Peyer's patch (tissue), 4 donors: ENCODE measurements at places on chromosomes 5 and 9. TPM values are rescaled to one million over a fixed set of nuclear protein-coding genes. Genes with fewer than 3 reads are reported as not detected.
A peak's percentile ranks its signal among the peaks of the same experiment; 100 is the strongest.

DNA sequence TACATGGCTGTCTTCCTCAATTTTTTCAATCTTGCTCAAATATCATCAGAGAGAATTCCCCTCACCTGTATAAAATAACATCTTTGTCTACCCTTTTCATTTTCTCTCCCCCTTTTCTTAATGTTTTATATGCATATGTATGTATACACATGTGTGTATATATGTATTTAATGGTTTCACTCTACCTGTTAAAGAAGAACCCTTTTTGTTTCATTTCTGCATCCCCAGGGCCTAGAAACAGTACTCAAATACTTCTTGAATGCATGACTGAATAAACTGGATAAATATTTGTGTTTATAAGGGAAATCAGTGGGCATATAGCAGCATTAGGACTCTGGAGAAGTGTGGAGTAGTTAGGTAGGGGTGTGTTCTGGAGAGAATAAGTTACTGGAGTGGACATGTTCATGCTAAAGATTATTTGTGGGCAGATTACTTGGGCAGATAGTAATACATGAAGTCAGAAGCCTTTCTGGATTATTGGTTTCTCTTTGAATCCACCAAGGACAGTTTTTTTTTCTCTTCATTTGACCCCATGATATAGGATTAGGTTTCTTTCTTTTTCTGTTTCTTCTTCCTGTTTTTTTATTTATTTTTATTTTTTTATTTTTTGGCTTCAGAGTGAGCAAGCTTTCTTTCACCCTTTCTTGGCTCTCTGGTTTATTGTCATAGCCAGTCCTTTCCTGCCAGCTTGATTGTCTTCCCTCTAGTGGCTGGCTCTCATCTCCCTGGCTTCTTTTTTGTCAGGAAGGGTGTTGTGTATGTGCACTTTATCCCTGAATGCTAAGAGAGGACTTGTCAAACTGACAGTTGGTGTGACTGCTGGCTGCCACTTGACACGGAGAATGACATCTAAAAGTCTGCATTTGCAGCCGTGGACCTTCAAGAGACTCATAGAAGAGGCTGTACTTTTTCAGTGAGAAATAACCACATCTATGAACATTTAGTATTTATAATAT is 89.3 kb downstream of the ZCCHC7 start:
- DNase-seq, result no peak

Gene SPEF2
- 2.8 TPM for total RNA-seq

DNA sequence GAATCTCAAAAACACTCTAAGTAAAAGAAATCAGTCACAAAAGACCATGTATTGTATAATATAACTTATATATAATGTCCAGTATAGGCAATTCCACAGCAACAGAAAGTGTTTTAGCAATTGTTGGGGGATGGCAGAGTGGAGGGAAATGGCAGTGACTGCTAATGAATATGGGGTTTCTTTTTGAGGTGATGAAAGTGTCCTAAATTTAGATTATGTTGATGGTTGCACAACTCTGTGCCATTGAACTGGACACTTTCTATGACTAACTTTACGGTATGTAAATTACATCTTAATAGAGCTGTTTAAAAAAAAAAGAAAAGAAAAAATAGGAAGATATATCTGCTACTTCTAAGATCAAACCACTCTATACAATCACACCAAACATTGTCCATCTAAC is 124.9 kb upstream of the ZNF462 start:
- no peak for DNase-seq

Gene CSF1R
- 24.8 TPM for total RNA-seq

- no peak for DNase-seq
Observed at GRCh38 chr9:81798606-81799005, 109.3 kb upstream of the TLE1 start.

GRCh38 chr5:143687604-143688003 is 124.4 kb upstream of the HMHB1 start:
- no peak for DNase-seq

GRCh38 chr9:15965246-15965745 is 412.5 kb downstream of the CCDC171 start:
- DNase-seq, result no peak

- no peak for DNase-seq
Observed at GRCh38 chr5:180034564-180034963, 37.0 kb downstream of the RNF130 start.

DNA sequence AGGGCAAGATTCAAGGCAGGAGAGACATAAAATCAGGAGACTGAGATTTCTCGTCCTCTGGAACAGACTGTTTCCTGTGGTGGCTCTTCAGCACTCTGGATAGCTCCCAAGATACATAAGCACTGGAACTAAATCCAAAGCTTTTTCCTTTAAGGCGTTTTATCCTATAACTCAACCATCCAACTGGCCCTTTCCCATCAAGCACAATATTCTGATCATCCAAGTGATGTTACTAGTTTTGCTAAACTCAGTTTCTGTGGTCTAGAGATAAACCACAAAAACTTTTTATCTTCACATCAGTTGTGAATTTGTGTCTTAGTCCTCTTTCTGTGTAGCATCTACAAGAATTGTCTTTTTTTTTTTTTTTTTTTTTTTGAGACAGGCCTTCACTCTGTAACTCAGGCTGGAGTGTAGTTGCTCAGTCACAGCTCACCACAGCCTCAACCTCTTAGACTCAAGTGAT is 299.4 kb downstream of the COX7C start:
- no peak for DNase-seq

DNA sequence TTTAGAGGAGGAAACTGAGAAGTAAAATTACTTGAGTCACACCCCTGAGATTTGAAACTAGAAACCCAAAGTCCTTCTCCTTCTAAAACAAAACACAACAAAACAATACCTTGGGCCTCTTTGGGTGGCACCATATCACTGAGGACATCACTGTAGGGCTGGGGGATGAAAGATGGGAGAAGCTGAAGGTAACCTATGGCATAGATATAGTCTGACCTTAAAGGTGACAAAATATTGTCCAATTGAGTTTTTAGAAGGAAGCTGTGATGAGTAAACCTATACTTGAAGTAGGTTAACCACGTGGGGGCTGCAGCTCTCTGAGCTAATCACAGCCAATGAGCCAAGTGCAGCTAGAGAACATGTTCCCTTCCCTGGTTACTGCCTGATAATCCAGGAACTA is 167.4 kb upstream of the CD180 start:
- no peak for DNase-seq

DNA sequence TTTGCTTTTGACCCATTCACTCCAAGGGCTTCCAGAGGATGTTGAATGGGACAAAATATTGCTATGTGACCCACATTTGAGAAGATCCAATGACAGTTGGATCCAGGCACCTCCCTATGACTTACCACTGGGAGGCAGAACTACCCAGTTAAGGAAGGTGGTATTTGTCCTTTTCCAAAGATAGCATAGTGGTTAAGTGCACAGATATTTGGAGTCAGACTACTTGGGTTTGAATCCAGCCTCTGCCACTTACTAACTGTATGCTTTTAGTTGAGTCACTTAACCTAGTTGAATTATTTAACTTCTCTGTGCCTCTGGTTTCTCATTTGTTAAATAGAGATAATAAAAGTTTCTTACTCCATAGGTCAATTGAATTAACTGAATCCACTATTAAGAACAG is 74.5 kb upstream of the PALM2AKAP2 start:
- DNase-seq, result no peak

- DNase-seq, result no peak
Observed at GRCh38 chr9:128408963-128409431, 11.7 kb upstream of the CERCAM start.

- no peak for DNase-seq
Observed at GRCh38 chr9:76246680-76247079, 147.5 kb downstream of the RFK start.

Gene GADD45G
- total RNA-seq, result 10.5 TPM

GRCh38 chr5:171897231-171897630 is 109.2 kb downstream of the FBXW11 start:
- no peak for DNase-seq

Gene TPM2
- 436 TPM for total RNA-seq

GRCh38 chr9:90198956-90199355 is 443.7 kb downstream of the DIRAS2 start:
- DNase-seq, result no peak

GRCh38 chr5:9239626-9240025 is 306.2 kb downstream of the SEMA5A start:
- DNase-seq, result no peak

DNA sequence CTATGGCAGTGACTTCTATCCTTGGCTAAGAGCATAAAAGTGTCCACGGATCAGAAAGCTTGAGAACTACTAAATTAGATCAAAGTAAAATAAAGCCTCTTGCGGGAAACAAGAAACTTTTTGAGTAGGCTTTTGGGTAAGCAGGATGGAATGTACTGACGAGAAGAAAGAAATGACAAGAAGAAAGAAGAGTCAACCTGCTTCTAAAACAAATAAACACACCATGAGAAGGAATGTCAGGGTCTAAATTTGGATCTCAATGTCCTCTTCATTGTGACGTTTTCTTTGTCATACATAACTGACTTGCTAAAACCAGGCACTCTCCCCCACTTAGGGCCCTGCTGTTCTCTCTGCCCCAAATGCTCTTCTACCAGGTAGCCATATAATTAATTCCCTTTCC is 290.1 kb upstream of the PTGER4 start:
- no peak for DNase-seq

DNA sequence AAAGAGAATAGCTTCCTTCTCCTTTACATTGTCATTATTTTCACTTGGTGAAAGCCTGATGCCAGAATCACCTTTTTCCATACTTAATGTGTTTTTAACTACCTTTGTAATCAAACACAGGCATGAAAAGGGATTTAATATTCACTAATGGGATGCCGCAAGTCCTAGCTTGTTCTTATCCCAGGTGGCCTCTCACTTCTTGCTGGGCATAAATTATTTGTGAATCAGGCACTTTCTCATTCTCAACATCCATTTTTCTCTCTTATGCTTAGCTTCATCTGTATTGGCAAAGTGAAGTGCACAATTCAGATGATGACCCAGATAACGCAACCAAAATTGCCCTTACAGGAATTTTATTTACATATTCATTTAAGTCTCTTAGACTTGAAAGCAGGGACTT is 10.9 kb downstream of the ACTL7B start:
- DNase-seq, result no peak

GRCh38 chr5:55692509-55692908 is 19.6 kb downstream of the SLC38A9 start:
- no peak for DNase-seq

GRCh38 chr9:134007150-134007549 is 15.0 kb upstream of the VAV2 start:
- DNase-seq, result no peak

DNA sequence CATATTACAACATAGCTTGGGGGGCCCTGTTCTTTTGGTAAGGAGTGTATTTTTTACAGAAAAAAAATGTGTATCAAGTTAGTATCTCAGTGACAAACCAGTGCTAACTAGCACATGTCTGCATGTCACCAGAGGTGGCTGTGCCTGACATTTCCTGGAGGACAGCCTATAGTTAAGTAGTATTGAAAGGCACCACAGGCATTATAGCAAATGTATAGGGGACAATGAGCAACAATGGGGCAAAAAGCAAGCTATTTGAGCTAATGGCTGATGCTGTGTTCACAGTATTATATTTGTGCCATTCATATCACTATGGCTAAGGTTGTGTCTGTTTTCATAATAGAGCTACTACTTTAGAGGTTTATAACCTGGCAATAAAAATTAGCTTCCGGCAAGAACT is 1644.0 kb downstream of the MAT2B start:
- DNase-seq, result no peak

GRCh38 chr5:127834554-127834953 is 131.4 kb downstream of the CCDC192 start:
- DNase-seq, result no peak

DNA sequence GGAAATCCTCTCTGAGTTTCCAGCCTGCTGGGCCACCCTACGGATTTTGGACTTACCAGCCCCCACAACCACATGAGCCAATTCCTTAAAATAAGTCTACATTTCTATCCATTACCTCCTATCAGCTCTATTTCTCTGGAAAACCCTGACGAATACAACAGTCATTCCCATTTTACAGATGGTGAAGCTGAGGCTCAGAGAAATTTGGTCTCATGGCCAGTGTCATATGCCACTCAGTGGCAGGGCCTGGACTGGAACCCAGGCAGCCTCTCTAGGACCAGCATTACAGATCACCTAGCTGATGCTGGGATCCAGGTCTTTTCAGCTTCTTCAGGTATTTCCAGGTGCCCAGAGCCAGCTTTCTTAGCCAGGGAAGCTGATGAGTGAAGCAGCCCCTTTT is 45.0 kb upstream of the SH3PXD2B start:
- DNase-seq, result peak; percentile 5

DNA sequence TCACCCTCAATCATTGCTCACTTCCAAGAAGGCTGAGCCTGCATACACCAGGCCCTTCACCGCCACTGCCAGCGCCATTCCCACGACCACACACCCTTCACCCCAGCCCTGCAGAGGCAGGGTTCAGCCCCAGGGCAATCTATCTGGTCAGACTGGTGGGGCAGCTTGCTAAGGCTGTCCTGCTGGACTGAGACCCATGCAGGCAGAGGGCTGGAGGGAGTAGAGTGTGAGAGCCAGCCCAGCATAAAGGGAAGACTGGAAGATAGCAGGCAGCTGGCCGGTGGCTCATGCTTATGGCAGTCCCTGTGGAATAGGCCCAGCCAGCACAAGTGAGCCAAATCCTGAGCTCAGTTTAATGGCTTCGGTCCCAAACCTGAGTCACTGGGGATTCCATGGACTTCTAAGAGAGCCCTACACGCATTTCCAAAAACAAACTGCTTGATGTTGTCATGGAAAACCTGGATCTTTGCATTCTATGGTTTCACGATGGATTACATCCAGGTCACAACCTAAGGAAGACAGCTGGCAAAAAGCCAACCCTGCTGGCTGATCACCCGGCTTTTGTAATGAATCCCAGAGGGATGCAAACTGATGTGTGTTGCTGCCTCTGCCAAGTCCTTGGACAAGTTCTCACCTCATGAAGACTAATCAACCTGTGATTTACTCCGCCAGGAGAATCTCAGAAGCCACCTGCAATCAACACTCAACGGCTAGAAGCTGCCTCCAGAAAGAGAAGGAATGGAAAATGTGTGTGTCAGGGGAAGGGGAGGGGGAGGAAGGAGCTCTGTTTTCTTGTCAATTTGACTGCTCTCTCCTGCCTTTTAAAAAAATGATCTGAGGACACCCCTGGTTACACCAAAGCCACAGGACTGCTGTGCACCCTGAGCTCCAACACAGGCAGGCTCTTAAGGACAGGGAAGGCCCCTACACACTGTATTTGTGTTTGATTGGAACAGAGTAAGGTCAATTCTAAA is 143.6 kb downstream of the LHFPL2 start:
- peak; percentile 24 for DNase-seq

Gene TRIM36
- 69.0 TPM for total RNA-seq

DNA sequence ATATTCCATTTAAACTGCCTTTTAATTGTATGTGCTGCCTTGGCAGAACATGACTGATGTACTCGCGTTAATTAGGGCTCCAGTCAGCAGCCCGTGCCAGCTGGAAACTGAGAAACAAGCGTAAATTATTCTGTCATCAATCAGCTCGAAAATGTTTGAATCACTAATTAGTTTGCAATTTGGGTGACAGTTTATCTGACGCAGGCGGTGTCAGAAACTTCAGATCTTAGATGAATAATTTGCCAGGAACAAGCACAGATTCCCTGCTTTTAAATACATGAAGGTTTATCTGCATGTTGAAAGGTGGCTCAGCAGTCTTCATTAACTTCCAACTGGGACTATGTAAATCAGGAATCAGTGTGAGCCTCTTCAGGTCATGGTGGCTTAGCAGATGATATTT is 176.0 kb upstream of the TLE4 start:
- no peak for DNase-seq

GRCh38 chr9:116073826-116074225 is 79.8 kb upstream of the PAPPA start:
- no peak for DNase-seq

Gene PCA3
- not detected for total RNA-seq
